ENCODE measurements at places on chromosomes 7 and 10. TPM values are rescaled to one million over a fixed set of nuclear protein-coding genes. Genes with fewer than 3 reads are reported as not detected.

DNA sequence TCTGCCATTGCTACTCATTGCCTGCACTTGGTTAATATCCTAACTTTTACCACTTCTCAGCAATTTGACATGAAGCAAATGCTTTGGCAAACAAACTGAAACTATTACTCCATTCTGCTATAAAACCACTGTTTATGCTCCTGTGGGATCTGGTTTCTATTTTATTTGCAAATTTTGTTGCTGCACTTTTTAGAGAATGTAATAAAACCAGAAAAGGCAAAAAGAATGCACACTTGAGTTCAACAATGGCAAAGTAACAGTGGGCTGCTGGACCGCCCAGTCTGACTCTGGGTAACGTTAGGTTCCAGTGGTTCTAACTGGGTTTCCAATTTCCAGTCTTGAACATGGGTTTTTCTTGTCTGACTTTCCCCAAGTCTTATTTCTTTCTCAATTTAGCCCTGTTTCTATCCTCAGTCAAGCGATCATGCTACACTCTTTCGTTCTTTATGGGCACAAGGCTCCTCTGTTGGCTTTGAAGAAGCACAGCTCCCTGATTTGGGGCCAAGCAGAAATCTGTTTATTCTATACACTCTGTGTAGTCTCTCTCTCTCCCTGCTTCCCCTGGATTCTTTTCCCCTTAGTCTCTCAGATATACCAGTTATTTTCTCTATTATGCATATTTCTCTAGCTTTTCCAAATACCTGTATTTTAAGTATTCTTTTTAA, 129.2 kb upstream of the FAM3C start:
- H3K4me3 ChIP-seq = no peak overlapping the region
- no peak overlapping the region for H3K27ac ChIP-seq
- no peaks in the 10 kb centered on the region for H3K36me3 ChIP-seq
- DNase-seq = no peak

DNA sequence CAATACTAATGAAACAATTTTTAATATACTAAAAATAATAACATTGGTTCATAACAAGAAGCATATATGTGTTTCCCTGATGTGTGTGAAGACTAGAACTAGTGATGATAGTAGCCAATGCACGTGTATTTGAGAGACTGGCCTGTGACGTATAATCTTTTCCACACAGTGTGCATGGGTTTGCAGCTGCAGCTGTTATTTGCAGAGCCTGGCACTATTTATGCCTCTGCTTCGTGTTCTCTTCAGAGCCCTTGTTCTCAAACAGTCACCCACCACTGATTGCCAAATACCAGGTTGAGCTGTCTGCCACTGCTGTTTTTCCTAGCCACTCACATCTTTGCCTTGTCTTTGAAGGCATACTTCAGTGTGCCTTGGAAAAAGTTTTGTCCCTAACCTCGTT, 531.7 kb downstream of the ETV1 start:
- no peaks in the 10 kb centered on the region for H3K27me3 ChIP-seq
- H3K4me3 ChIP-seq = no peak overlapping the region
- no peak overlapping the region for H3K27ac ChIP-seq
- DNase-seq = no peak
- no peaks in the 10 kb centered on the region for H3K36me3 ChIP-seq

DNA sequence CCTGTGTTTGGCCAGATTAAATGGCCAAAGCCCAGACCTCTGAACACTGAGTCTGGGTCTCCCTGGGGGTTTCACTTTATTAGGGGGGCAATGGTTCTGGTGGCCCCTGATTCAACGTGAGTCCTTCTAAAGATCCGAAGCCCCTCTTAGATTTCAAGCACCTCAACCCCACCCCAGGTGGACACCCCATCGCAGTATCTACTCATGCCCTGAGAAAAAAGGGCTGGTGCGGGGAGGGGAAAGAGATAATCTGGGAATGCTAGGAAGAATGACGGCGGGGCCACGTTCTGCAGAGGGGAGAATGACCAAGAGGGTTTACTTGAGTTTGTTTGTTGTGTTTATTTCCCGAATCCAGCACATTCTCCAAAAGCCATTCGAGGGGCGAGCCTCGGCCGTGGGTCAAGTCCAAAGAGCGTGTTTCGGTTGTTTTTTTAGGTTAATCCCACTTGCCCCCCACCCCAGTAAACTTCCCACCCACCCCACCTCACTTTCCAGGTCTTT, 832 bp downstream of the PDLIM1 start:
- peaks cover 55% of the 10 kb centered on the region for H3K27me3 ChIP-seq
- peak overlapping the region; percentile 34 for H3K4me3 ChIP-seq
- no peaks in the 10 kb centered on the region for H3K36me3 ChIP-seq
- no peak for DNase-seq
- peaks cover 9% of the 10 kb centered on the region for H3K4me1 ChIP-seq

- DNase-seq = peak; percentile 76
- H3K27ac ChIP-seq = no peak overlapping the region
- H3K27me3 ChIP-seq = no peaks in the 10 kb centered on the region
- peak overlapping the region; percentile 6 for H3K4me3 ChIP-seq
- H3K4me1 ChIP-seq = peaks cover 35% of the 10 kb centered on the region
These were observed 16.8 kb downstream of the TRIM8 start for GRCh38 chr10:102660888-102661657.

GRCh38 chr10:82981137-82981723, 1106.2 kb downstream of the NRG3 start:
- H3K27me3 ChIP-seq = no peaks in the 10 kb centered on the region
- no peaks in the 10 kb centered on the region for H3K4me1 ChIP-seq
- H3K4me3 ChIP-seq = no peak overlapping the region
- no peak overlapping the region for H3K27ac ChIP-seq
- no peaks in the 10 kb centered on the region for H3K36me3 ChIP-seq
- no peak for DNase-seq

DNA sequence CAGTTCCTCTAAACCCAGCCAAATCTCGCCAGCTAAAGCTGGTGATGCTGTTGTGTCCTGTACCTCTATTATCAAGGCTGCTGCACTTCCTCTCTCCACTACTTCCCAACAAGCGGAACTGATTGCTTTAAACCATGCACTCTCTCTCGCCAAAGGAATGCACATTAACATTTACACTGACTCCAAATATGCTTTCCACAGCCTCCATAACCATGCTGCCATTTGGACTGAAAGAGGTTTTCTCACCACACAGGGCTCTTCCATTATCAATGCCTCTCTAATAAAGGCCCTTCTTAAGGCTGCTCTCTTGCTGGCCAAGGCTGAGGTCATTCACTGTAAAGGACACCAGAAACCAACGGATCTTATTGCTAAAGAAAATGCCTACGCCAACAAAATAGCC, 11.4 kb upstream of the LRRC61 start:
- no peak for DNase-seq
- no peaks in the 10 kb centered on the region for H3K27me3 ChIP-seq
- no peaks in the 10 kb centered on the region for H3K36me3 ChIP-seq
- no peak overlapping the region for H3K27ac ChIP-seq
- H3K4me3 ChIP-seq = no peak overlapping the region

DNA sequence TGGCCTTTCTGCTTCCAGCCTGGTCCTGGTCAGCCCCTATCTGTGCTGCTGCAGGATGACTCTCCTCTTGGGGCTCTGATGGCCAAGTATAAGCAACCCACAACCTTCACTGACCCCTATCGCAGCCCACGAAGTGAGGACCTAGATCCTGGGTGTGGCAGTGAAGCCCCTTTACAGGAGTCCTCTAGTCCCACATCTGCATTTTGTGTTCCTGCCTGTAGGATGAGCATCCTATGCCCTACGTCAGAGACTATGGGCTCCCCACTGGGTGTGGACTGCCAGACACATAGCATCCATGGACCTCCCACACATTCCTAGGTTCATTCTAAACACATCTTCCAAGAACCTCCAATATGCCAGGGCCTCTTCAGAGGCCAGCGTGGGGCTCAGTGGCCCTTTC, 29.0 kb downstream of the ARHGAP22 start:
- H3K4me1 ChIP-seq = no peaks in the 10 kb centered on the region
- H3K4me3 ChIP-seq = no peak overlapping the region
- no peak for DNase-seq
- H3K27me3 ChIP-seq = peaks cover 22% of the 10 kb centered on the region
- H3K27ac ChIP-seq = no peak overlapping the region

- H3K4me3 ChIP-seq = no peak overlapping the region
- H3K27me3 ChIP-seq = peaks cover 13% of the 10 kb centered on the region
- H3K36me3 ChIP-seq = no peaks in the 10 kb centered on the region
These were observed 58.5 kb upstream of the SORCS3 start for GRCh38 chr10:104582602-104582951.

The ACBD7 gene
- total RNA-seq = 0.72 TPM

The NPFFR1 gene
- not detected for total RNA-seq

The CALML3 gene
- not detected for total RNA-seq

The SUGCT gene
- total RNA-seq = 0.81 TPM

Data from activated naive CD4-positive, alpha-beta T cell treated with anti-CD3 and anti-CD28 coated beads for 36 hours (primary cell).